T-helper 1 cell (primary cell): ENCODE measurements at places on chromosomes 3 and 15.

DNA sequence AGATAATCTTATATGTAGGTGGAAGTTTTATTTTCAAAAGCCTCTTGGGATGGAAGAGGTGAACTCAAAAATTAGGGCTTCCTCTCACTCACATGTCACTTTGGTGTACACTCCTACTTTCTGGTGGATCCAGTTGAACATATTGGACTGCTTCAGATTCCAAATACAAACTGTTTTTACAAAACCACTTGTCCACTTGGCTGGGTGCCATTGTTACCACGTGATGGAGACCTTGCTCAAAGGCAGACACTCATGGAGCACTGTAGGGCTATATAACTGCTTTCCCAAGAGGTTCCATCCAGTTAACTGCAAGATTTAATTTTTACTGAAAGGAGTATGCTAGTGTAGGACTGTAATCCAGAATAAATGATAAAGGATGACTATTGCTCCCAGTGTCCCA, 307.0 kb downstream of the EPHA6 start:
- DNase-seq, result no peak

- DNase-seq, result no peak
Measured at GRCh38 chr15:59819092-59819491, 130.0 kb upstream of the BNIP2 start.

- no peak for DNase-seq
Measured at GRCh38 chr3:183710231-183710630, 12.6 kb downstream of the YEATS2 start.

- no peak for DNase-seq
Measured at GRCh38 chr15:31208817-31209216, 107.3 kb upstream of the TRPM1 start.

DNA sequence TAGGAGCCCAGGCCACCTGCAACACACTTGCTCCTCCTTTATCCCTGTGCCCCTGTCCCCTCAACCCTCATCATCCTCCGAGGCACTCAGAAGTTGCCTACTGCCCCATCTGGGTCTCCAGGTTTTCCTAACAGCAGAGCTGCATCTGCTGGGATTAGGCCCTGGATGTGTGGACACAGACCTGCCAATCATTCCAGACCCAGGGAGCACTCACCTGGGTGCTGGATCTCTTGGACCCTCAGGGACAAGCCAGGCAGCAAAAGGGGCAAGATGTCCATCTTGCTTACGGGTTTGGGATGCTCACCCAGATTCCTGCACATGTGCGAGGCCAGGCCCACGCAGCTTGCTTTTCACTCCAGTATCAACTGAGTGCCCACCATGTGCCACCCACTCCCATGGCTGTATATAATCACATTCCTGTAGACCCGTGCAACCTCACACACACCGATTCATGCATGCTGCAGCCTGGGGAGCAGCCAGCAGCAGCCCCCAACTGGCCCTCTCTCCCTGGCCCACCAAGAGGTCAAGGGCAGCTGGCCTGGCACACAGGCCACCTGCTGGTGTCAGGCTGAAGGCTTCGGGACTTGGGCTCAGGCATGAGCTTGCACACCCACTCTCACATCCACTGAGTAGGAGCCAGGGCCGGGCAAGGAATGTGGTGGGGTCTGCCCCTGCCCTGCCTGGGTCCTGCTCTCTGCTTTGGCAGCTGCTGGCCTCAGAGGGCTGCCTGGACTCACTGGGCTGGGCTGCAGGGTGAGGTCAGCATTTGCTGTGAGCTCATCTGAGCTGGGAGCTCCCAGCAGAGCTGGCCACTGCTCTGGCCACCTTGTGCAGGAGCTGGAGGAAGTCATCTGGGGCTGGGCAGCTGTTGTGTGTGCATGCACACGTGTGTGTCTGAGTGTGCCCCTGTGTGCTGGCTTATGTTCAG, 14.9 kb downstream of the PRKCD start:
- no peak for DNase-seq
